Activated CD8-positive, alpha-beta T cell treated with anti-CD3 and anti-CD28 coated beads for 36 hours (primary cell): ENCODE measurements at places on chromosomes 11 and 22.

DNA sequence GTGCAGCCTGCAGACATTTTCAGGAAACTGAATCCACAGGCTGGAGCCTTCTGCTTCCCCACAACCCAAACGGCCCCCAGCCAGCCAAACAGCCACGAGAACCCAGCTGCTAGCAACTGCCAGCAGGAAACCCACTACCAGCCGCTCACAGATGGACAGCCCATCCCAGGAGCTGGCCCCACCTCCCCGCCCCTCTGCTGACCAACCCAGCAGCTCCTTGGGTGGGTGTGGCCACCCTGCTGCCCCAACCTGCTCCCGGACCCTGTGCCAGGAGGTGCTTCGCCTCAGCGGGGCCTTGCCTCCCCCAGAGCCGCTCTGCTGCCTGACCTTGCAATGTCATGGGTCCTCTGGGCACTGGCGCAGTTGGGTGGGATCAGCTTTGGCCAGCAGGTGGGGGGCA lies 8.2 kb upstream of the CCDC188 start:
- no peak for DNase-seq

GRCh38 chr11:17813391-17814059 lies 78.9 kb downstream of the KCNC1 start:
- no peak for DNase-seq

DNA sequence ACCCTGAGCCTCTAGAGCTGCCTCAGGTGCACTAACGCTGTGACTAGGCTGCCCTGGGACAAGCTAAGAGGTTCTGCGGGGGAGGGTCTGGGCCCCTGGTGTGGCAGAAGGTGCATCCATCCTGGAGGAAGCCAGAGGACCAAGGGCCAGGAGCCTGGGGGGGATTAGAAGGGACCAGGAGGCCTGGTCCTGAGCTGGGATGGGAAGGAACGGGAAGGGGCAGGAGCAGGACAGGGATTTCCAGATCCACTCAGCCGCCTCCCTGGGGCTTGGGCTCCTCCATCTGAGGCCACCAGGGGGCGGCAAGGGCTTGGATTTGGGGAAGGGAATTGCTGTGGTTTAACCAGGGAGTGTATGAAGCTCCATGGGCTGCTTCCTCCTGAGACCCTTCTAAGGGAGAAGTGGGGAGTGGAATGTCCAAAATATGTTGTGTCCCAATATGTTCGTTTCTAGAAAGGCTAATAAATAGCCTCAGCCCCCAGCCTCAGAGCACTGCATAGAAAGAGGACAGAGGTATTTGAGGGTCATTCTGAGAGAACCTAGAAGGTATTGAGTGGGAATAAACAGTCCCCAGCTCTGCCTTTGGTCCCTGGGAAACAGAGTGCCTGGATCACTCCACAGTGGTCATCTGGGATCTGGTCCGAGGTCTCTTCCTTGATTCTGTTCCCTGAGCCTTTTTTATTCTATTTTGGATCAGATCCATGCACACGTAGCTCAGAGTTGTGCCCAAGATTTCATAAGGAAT lies 17.4 kb upstream of the PRAME start:
- DNase-seq, result peak; percentile 51

GRCh38 chr11:101717619-101718018 lies 133.8 kb upstream of the TRPC6 start:
- no peak for DNase-seq

DNA sequence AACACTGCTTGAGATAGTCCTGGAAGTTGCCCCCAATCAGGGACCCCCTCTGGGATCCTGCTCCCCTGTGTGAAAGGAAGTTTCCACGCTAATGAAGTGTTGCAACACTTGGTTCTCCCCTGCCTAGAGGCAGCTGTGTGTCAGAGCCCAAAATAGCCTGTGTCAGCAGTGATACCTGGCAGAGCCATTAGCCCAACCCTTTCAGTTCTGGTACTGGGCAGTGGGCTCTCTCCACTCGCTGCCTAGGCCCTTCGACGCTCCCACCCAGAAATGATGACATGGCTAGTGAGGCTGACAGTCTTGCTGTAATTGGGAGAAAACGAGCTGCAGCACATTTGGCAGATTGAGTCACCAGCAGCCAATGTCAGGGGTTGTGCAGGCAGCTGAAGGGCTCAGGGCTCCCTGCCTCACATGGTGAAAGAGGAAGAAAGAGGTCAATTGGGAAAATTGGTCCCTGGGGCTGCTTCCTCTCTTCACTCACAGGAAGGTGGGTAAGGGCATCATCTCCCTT lies 1.4 kb upstream of the NXF1 start:
- no peak for DNase-seq

GRCh38 chr22:20108757-20109230 lies 7.1 kb upstream of the RANBP1 start:
- no peak for DNase-seq

GRCh38 chr11:122756417-122756816 lies 81.9 kb upstream of the CRTAM start:
- DNase-seq, result peak; percentile 79

GRCh38 chr11:79422866-79423265 lies 18.0 kb downstream of the TENM4 start:
- DNase-seq, result no peak

GRCh38 chr22:30444632-30445437 lies 19.3 kb downstream of the MTFP1 start:
- DNase-seq, result peak; percentile 80

GRCh38 chr22:24463071-24463760 lies 31.9 kb upstream of the UPB1 start:
- DNase-seq, result no peak

DNA sequence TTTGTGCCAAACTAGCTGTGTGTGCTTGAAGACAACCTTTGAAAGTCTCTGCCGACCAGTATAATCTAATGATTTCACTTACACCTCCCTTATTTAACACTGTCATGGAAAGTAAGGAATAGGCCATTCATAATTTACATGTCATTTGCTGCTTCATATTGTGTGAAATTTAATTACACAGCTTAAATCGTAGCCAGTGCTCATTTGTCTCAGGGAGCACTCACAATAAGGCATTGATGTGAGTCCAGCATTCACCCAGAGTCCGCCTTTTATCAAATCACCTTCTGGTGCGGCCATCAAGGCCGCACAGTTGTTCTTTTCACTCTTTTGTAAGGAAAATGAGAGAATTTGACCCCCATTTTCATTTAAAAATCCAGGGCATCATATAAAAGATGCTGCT lies 46.9 kb downstream of the PAX6 start:
- DNase-seq, result no peak

DNA sequence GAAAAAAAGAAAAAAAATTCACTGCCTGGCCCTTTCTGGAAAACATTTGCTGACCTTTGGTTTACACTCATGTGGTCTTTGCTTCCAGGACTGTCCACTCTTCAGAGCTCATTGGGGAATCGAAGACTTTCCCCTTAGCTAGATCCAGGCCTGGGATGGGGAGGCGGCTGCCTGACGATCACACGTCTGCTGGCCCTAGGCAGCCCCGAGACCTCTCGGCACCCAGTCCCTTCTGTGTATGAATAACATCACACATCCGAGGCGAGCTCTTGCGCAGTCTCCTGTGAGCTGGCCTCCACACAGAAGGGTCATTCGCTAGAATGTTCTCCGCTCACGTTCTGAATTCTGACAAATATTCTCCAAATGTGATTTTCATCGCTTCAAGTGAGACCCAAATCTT lies 25.7 kb upstream of the GAL start:
- DNase-seq, result no peak

DNA sequence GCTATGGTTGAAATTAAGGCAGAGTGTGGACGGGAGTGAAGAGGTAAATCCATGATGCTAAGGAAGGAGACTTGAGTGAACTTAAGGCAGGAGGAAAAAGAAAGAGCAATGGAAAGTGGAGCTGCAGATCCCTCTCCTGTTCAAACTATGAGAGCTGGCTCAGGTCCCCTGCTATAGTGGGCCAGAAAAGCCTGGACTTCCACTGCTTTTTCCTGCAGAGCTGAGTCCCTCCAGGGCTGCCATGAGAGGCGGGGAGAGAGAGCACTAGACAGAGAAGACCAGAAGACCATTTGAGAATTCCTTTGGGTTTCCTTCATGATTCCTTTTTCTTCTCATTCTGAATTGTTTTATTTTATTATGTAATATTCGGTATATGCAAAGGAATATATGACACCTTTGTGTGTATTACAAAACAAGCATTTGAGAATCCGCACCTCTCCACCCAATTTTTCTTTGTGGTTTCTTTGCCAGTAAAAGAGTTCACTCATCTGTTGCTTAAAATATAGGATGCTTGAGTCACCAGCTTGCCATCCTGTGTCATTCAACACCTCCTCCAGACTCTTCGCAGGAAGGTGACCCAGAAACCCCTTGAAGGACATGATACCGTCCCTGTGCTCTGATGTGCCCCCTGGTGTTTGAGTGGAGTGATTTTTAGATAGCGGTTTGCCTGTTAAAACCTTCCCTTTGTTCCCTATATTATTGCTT lies 24.4 kb downstream of the SREBF2 start:
- peak; percentile 91 for DNase-seq

- peak; percentile 63 for DNase-seq
These were observed 23.5 kb downstream of the SPATA19 start for GRCh38 chr11:133821776-133822175.

DNA sequence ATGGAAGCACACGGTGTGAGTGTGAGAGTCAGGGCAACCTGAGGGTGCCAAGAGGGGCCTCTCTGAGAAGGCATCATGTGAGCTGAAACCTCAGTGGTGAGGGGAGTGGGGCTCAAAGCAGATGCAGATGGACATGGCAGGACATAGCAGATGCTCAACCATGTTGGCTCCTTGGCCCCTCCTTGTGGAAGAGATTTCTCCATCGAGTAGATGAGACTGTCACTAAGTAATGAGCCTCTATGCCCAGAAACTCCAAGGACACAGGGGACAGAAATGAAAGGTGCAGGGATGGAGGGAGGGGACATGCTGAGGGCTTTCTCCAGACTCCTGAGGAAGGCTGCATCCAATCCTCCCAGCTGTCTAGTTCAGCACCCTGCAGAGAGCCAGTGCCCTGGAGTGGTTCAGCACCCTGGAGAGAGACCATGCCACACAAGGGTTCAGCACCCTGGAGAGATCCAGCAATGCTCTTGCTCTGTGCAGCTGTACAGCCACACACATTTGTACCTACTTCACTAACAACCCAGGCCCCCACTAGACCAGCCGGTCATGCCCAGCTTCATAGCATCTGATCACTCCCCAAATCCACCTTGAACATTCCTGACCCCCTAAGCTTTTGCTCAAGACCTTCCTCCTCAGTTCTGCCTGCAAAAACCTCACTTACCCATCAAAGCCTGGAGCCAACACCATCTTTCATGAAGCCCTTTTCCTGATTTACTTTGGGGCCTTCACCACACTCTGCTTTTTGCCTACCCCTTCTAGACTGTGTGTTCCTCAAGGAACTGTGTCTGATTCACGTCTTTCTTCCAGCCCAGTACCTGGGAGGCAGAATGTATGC lies 252.0 kb downstream of the CTTN start:
- DNase-seq, result peak; percentile 65

GRCh38 chr11:62024936-62025486 lies 57.6 kb upstream of the FTH1 start:
- no peak for DNase-seq

- no peak for DNase-seq
These were observed 101.9 kb upstream of the ANO3 start for GRCh38 chr11:26229981-26230380.

DNA sequence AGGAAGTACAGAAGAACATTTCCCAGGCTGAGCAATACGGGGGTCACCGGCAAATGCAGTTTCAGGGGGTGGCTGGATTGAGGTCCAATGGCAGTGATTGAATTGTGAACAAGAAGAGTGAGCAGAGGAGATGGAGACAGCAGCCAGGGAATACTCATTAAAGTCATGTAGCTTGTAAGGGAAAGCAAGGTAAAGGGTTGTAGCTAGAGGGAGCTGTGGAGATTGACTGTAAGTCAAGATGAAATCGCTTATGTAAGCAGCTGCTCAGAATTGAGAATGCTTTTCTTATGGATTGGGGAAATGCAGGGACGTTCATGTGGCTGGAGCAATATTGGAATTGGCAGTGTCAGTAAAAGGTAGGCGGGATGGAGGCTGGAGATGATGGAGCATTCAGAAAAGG lies 111.4 kb upstream of the TBCEL start:
- DNase-seq, result no peak

DNA sequence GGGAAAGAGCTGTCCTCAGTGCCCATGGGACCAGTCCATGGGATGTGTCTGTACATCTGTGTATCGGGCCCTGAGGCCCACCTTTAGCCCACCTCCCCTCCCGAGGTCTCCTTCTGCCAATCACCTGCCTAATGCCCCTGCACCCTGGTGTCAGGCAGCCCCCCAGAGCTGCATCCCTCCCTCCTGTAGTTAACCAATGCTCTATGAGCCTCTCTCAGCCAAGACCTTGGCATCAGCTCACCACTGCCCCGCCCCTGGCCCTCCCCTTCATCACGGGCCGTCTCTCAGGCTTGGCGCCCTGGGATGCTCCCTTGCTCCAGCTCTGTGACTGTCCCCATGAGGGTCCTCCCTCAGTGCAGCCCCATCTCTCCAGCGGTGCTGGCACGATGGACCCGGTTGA lies 18.5 kb downstream of the MGAT3 start:
- no peak for DNase-seq

DNA sequence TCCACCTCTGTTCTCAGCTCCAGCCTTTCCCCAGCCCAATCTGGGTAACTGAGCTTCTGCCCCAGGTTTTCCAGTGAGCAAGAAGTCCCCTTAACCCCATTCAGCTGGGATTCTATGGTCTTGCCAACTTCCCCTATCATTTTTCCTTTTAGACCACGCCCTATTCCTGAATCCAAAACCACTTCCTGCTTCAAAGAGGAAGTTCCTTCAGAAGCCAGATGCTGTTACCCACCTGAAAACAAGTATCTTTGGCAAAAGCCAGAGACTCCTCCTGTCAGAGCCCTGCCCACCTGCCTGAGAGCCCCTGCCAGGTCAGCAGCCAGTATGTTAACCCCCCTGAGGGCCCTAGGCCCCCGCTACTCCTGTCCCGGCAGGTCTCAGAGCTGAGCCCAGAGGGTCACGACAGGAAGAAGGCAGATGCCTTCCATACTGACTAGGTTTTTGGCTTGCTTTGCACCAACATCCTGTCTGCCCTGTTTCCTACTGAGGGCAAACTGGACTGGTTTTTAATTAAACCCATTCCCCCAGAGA lies 20.3 kb upstream of the MICAL2 start:
- DNase-seq, result peak; percentile 8

DNA sequence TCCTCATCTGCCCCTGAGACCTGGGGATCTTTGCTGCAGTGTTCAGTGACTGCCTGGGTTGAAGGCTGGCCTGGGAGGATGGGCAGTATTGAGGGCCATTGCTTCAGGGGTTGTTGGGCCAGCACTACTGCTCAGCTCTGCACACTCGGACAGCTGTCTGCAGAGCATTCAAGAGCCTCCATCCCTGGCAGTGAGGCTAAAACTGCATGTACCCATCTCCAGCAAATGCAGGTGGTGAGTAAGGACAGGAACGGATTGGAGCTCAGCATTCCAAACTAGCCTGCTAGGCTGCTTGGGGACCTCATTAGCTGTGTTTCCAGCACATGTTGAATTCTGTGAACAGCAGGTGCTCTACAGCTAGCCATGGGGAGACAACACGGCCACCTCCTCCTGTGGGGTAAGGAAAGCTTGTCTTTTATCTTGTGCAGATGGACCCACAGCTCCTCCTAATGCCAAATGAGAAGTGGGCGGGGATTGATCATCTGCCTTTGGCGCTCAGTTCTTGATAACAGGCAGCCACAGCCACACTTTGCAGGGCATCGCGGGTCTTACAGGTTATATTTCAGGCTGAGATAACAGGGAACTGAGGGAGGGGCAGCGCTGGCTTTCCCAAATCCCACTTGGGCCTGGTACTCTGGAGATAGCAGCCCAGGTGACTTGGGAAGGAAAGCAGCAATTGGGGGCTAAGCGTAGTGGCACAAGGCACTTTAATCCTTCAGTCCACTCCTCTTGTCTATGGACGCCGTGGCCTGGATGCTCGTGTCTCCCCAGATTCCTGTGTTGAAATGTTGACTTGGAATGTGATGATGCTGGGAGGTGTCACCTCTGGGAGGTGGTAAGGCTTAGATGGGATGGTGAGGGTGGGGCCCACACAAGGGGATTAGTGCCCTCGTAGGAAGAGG lies 254.5 kb upstream of the B3GAT1 start:
- DNase-seq, result no peak
